H1 (cell line): ENCODE measurements at places on chromosomes 16 and 17. TPM values are rescaled to one million over a fixed set of nuclear protein-coding genes. Genes with fewer than 3 reads are reported as not detected.
A peak's percentile ranks its signal among the peaks of the same experiment; 100 is the strongest.

KIF18B gene
- total RNA-seq: 58.1 and 59.4 TPM in 2 replicates

DNA sequence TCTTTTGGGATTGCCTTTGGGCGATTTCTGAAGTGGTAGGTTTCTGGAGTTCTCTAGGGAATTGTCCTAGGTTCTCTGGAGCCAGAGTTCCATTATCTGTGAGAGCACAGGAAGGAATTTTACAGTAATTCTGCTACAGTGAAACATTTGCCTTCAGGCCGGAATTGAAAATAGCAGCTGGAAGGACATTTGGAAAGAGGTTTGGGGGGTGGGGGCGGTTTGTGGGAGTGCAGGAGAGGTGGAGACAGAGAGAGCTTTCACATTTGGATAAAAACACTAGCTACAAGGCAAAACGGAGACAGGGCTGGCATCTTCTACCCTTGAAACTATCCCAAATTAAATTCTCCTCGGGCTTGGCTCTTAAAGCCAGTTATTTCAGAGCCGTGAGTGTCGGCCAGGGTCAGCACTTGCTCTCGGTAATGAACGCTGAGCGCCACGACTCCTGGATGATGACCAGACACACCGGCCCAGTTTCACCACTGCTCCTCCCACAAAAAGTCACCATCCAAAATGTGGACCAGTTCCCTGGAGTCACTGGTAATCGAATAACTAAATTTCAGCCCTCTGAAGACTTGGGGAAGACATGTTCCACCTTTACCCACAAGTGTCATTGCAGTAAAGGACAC, 67.7 kb upstream of the TANC2 start:
- DNase-seq: no peak

- DNase-seq: peak; percentile 78
These were observed at the start of gene DNAJC7 for GRCh38 chr17:42016941-42017865. Gene DNAJC7, minus strand, starts transcription at chr17:42017439. Its CDS starts 23 bp downstream, at chr17:42017416.

DNA sequence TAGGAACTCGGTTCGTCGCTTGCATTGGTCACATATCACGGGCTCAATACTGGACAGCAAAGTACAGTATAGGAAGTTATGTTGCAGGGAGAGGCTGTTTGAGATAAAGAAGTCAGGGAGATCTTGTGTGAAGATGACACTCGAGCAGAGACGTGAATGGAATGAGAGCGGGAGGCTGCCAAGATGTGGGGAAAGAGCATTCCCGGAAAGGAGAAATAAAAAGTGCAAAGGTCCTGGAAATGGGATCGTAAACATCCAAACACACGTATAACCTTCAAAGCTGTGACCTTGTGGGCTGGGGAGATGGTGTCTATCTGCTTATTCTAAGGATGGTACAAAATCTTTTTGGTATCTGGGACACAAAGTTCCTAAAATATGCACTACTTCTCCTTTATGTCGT, 43.0 kb upstream of the MYOCD start:
- DNase-seq: no peak

GRCh38 chr16:70706948-70707465, 21.2 kb upstream of the MTSS2 start:
- no peak for DNase-seq

- DNase-seq: peak; percentile 85
These were observed at the start of gene ELMO3 for GRCh38 chr16:67199011-67199807. Gene ELMO3, plus strand, starts transcription at chr16:67199131. Its CDS starts 196 bp downstream, at chr16:67199327.

GRCh38 chr16:77711775-77712174, 10.5 kb upstream of the NUDT7 start:
- no peak for DNase-seq

DNA sequence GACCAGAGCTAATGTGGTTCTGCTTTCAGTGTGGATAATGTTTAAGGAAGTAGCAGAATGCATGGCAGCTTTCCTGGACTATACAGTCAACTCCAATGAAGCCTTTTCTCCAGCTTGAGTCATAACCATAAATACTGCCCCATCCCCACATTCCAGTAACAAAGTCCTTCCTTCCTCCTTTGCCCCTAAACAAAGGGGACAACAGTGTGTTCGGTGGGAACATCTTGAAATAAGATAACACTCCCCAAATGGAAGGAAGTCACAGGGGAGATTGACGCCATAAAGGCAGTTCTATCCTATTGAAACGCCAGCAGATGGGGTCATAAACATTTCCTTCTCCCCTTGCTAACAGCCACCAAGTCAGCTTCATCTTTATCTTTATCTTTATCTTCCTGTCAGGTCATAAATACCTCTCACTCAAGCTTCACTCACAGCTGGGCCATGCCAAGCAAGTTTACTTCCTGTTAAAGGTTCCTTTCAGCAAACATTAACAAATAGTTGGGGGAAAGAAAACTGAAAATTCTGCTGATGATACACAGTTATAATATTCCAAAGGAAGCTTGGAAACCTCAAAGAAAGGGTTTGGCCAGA, 136.7 kb downstream of the SNX11 start:
- no peak for DNase-seq

- no peak for DNase-seq
These were observed 15.3 kb downstream of the CDH3 start for GRCh38 chr16:68660359-68660795.

- DNase-seq: no peak
These were observed 106.8 kb upstream of the NOG start for GRCh38 chr17:56486732-56487131.

ASPA gene
- not detected in 2 replicates for total RNA-seq

GRCh38 chr16:2881783-2882649, 999 bp upstream of the FLYWCH2 start:
- no peak for DNase-seq

DNA sequence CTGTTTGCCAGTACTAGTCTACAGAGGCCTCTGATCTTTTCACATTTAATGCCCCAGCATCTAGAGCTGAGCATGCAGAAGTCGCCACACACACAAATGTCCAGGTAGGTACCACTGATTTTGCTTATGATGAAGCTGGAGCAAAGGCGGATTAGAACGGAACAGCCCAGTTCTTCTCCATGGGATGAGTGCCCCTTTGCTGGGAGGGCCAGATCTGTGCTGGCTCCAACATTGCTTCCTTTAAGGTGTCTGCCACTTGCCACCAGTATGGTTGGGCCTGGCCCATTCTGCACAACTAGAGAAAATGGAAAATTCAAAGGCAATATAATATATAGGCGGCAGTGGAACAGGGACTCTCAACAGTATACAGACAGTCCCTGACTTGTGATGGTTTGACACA, 2.2 kb upstream of the MNT start:
- DNase-seq: no peak

DNA sequence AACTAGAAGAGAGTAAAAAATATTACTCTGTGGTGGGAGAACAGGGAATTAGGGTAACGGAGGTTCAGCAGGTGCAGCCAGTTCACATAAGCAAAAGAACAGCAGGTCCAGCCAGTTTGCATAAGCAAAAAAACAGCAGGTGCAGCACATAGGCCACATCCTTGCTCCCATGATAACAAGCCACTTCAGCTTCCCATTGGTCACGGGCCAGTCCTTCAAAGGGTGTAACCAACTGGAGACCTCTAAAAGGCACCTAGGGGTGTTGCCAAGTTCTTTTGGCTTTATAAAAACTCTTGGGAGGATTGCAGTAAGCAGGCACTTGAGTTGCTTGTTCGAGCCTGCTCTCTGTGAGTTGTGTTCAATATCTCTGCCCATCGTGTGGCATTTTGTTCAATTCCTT, 488.1 kb downstream of the XYLT1 start:
- DNase-seq: no peak

- no peak for DNase-seq
These were observed 40.4 kb downstream of the TNFRSF13B start for GRCh38 chr17:16931318-16932060.

- no peak for DNase-seq
These were observed 14.2 kb downstream of the GAS7 start for GRCh38 chr17:10183931-10184930.

GRCh38 chr17:56777859-56778258, 55.9 kb downstream of the C17orf67 start:
- no peak for DNase-seq

HAPSTR1 gene
- total RNA-seq: 63.1 and 66.1 TPM in 2 replicates

GRCh38 chr16:6861135-6861814, 471.4 kb upstream of the RBFOX1 start:
- DNase-seq: peak; percentile 13

GRCh38 chr17:50532452-50533024, at the start of gene EPN3:
Gene EPN3, plus strand, starts transcription at chr17:50532735. Its CDS starts 3,822 bp downstream, at chr17:50536557.
- peak; percentile 78 for DNase-seq

DNA sequence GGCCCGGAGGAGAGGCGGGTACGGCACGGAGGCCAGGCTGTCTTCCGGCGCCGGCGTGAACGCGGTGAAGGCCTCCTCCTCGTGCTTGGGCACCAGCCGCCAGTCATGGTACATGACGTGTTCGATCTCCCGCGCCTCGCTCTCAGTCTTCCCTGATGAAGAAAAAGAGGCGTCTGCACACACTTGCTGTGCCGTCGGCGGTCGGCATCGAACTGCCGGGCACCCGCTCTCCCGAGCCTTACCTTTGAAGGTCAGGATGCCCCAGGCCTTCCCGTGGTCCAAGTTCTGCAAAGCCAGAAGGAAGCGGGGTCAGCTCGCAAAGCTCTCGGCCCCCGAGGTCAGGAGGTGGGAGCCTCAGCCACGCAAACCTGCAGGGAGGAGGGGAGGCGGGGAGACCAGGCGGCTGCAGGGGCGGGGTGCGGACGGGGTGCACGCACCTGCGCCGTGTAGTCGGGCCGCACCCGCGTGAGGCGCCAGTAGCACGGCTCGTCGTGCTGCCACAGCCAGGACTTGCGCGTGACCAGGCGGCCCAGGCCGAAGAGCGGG, at the start of gene EME2:
TSS of gene EME2 (plus strand) at position 449 of the 546 bp plus-strand sequence. CDS start 418 bp downstream, outside the sequence.
- DNase-seq: no peak

CXCL16 gene
- 3.5 and 3.9 TPM in 2 replicates for total RNA-seq

DOC2A gene
- 10.3 and 13.9 TPM in 2 replicates for total RNA-seq

HSDL1 gene
- 55.7 and 58.5 TPM in 2 replicates for total RNA-seq

GRCh38 chr16:88790312-88791211, 5.5 kb upstream of the PIEZO1 start:
- no peak for DNase-seq

CD300H gene
- total RNA-seq: not detected in 2 replicates

- DNase-seq: no peak
These were observed 10.6 kb downstream of the ITGB4 start for GRCh38 chr17:75731716-75732498.

DPEP3 gene
- 9.9 and 10.6 TPM in 2 replicates for total RNA-seq

GRCh38 chr17:78556812-78557211, 20.4 kb downstream of the DNAH17 start:
- DNase-seq: no peak

DNA sequence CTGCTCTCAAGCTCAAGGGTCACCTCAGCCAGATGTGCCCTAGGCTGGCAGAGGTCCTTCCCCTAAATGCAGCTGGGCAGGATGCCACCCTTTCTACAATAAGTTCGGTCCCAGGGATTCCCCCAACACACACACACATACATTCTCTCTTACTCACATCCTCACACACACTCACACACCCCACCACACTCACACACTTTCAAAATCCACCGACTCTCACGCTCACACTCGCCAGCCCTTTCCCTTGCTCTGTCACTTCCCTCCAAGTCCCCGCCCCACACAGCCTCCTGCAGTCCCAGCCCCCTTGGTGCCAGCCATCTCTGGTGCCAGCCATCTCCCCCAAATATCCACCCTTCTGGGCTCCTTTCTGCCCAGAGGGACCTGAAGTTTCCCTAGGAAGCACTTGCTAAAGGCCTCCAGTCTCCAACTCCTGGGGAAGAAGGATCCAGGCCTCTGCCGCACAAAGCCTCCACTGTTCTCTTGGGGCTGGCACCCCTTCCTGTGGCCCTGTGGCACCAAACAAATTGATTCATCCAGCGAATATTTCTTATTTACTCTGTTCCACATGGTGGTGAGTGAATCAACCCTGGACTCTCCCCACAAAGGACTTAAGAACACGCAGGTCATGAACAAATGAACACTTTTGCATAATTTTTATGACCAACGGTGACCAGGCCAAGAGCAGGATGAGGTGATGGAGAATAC, 3.8 kb upstream of the USP36 start:
- DNase-seq: no peak

C16orf92 gene
- not detected in 2 replicates for total RNA-seq

CCDC200 gene
- total RNA-seq: not detected in 2 replicates

GRCh38 chr16:69932691-69933392, 18.3 kb upstream of the CLEC18A start:
- DNase-seq: no peak

TSR3 gene
- 45.9 and 52.3 TPM in 2 replicates for total RNA-seq

GRCh38 chr16:66953462-66954096, 7.5 kb upstream of the CES3 start:
- DNase-seq: no peak

ZFP3 gene
- 0.15 and 0.17 TPM in 2 replicates for total RNA-seq

DNA sequence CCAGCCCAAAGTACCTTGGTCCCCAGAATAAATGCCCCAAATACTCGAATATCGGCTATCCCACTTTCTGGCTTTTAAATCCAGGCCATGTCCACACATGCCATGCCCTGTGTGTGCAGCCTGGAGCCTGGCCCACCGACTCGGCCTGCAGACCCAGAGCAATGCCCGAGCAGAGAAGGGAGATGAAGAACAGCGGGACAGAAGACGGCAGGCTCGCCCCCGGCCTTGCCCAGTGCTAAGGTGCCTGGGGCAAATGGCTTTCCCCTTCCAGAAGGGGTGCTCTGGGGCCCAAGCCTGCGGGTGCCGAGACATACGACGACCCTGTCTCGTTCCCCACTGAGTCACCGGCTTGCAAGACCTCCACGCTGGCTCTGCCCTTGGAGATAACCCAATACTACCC, 8.0 kb downstream of the CLUH start:
- no peak for DNase-seq

- peak; percentile 80 for DNase-seq
These were observed 4.2 kb downstream of the RPL13 start for GRCh38 chr16:89564476-89565255.

DNA sequence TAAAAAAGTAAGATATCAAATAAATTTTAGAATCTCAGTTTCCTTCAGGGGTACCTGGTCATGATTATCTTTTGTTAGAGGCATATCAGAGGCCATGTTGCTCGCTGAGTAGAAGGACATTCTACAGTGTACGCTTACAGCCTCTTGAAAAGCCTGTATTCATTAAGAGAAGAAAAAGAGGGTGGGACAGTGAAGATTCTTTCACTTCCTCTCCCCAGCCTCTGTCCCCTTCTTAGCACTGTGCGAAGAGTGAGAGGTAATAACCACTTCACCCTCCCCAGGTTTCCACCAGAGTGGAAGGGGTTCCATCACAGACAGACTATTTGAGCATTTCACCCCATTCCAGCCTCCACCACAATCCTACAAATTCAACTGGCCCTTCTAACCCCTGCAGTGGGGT, 4.8 kb upstream of the LPO start:
- no peak for DNase-seq

GRCh38 chr16:75079346-75079926, 37.1 kb downstream of the LDHD start:
- DNase-seq: no peak

GRCh38 chr16:50837324-50837723, 95.4 kb downstream of the CYLD start:
- no peak for DNase-seq

GRCh38 chr16:65884018-65884417, 482.5 kb upstream of the CDH5 start:
- no peak for DNase-seq

GRCh38 chr16:10039220-10040096, 142.8 kb downstream of the GRIN2A start:
- DNase-seq: no peak

MYADML2 gene
- total RNA-seq: 0.17 and 0.26 TPM in 2 replicates
